NCI-H2171 treated with DMSO at 0.1 percent for 48 hours (cell line): ENCODE measurements at places on chromosomes 5 and 9.

DNA sequence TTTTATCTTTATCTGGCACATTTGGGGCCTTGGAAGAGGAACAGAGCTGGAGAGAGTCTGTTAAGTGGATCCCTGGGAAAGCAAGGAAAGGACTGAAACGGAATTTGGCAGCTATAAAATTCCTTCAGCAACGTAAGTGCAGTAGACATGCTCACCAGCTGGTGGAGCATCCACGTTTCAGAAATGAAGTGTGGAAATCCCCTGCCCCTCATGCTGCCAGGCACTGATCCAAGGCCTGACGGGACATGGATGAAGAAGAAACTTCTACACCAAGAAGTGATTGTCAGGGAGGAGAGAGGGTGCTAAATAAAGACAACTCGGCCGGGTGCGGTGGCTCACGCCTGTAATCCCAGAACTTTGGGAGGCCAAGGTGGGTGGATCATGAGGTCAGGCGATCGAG, 209.3 kb downstream of the ROR2 start:
- no peak for DNase-seq

DNA sequence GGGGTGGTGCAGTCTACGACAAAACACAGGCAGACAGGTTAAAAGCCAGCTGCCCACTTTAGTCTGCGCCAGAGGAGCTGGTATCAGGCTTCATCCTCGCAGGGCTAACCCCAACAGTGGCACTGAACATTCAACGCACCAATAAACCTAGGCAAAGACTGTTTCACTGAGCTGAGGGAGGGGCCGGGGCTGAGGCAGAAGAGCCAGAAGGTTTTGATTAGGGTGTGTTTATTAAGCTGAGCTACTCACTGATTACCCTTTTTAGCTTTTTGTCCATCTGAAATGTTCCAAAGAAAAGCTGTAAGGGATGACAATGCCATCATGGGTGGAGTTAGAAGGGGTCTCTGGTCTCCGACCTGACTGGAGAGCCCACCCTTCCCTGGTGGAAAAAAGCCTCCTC, 1.4 kb downstream of the ZMYND19 start:
- DNase-seq, result no peak

DNA sequence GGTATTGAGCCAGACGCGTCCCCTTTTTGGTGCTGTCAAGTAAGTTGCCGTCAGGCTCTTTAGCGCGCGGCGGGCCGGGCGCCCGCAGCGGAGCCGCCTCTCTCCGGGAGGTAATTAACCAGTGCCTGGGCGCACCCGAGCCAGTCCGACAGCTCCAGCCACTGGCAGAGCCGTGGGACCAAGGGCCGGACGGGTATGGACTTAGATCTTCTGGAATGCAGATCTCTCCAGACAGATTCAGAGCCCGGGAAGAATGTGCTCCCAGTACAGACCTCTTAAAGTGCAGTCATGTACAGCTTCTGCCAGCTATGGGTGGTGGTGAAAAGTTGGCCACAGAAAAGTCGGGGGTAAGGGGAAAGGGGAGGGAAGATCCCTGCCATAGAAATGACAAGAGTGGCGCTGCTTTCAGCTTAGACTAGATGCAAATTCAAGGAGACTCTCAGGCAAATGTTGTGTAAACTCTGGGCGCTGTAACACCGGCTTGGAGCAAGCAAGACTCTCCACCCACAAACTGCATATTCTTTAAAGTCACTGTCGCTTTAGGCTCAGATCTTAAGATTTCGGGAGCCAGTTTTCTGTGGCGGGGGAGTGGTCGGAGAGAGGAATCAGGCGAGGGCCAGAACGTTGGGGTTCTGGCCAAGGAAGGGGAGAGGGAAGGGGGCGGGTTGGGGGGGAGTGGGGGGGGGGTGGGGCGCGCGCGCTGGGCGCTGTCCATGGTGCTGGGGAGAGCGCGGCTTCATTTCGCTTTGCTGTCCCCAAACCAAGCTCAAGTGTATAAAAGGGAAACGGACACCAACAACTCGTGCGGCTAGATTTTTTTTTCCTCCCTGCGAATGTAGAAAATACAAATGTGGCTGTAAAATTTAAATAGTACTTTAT, 29.2 kb downstream of the NR2F1 start:
- DNase-seq, result peak; percentile 14

GRCh38 chr5:150595466-150596031, 44.9 kb upstream of the SYNPO start:
- no peak for DNase-seq

- DNase-seq, result no peak
These were observed 228.5 kb downstream of the ESM1 start for GRCh38 chr5:54756796-54757402.

DNA sequence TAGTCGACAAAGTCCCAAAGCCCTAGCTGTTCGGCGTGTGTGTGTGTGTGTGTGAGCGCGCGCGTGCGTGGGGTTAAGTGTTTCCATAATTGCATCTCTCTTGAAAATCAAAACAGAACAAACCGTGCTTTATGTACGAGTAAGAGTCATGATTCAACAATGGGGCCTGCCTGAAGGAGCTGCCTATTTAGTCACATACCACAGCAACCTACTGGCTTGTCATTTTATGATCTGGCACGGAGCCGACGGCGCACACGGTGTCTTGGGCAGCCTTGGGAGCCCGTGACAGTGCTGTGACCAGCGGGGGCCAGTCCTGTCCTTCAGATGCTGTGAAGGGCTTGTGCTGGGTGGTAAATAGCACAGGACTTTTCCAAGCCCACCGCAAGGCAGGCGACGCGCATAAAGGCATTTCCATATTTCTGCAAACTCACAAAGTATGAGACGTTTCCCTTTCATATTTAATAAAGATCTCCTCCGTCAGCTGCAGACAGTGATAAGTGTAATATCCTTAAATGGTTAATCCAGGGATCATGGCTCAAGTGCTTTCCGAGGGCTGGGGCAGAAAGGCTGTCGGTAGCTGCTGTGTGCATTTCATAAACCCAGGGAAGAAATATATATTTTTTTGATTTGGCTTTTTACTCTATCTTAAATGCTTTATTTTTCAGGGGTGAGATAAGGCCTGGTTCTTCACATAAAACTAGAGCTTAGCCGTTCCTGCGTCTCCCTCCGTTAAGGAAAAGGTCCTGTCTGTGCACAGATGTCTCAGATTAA, 270.2 kb upstream of the IRX1 start:
- DNase-seq, result no peak

DNA sequence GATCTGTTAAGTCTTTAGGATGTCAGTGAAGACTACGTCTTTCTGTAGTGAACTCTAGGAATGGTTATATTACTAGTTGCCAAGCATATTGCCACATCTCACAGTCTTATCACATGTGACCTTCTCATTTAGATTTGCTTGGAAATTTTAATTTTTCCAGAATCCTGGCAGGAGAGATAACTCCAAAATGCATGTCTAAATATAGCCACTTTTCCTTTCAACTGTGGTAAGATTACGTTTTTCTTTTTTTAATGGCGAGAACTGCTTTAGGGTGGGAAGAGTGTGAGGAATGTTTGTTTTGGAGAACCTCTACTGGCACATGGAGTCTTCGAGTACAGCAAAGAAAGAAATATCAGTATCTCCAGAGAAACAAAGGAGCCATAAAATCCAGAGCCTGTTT, 91.7 kb upstream of the ADAMTSL1 start:
- DNase-seq, result no peak
